ENCODE measurements at places on chromosomes 11 and 22.

GRCh38 chr22:17867160-17867785, 93.0 kb upstream of the BID start:
- DNase-seq = no peak

DNA sequence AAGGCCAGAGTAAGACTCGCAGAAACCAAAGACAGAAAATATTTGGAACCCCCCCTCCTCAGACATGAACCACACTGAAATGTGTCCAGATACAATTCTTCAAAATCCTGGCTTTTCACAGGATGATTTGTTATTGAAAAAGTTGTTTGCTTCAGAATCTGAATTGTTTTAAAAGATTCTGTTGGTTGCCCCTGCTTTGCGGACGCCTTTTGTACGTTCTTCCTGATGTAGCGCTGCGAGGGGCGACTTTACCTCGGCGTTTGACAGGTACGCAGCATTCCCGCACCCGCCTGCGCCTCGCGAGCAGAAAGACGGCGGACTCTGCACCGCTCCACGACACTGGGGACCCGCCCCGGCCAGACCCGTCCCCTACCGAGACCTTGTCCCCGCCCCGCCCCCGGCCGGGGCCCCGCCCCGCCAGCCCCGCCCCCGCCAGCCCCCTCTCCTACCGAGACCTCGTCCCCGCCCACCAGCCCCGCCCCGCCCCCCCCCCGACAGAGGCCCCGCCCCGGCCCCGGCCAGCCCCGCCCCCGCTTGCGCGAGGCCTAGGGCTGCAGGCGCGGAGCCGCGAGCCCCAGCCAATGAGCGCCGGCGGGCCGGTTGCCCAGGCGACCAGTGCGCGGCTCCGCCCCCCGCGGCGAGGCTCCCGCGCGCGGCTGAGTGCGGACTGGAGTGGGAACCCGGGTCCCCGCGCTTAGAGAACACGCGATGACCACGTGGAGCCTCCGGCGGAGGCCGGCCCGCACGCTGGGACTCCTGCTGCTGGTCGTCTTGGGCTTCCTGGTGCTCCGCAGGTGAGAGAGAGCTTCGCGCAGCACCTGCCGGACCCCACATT, at the start of gene GLB1L2:
Gene GLB1L2, plus strand, starts transcription at position 635 of the 835 bp plus-strand sequence. Its CDS starts 74 bp downstream, at position 709.
- no peak for DNase-seq

- DNase-seq = no peak
These were observed 67.9 kb downstream of the ENTHD1 start for GRCh38 chr22:39825661-39826102.

- no peak for DNase-seq
These were observed 4.0 kb downstream of the ARL2 start for GRCh38 chr11:65017937-65018336.

- DNase-seq = no peak
These were observed 8.6 kb downstream of the ALG12 start for GRCh38 chr22:49909476-49910205.

DNA sequence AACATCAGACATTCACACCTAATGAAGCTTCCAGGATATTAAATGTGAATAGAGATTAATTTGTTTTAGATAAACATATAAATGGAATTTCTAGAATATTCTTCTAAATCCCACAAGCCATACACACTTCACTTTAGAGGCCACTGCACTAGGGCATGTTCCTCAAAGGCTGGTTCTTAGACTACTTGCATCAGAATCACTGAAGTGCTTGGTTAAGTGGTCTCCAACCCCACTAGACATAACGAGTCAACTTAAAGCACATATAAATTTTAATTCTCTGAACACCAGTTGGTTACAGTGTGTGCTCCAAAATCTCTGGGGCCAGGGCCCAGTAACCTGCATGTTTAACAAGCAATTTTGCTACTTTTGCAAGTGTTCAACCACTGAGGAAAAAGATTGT, 7.9 kb upstream of the ALKBH8 start:
- DNase-seq = no peak

DNA sequence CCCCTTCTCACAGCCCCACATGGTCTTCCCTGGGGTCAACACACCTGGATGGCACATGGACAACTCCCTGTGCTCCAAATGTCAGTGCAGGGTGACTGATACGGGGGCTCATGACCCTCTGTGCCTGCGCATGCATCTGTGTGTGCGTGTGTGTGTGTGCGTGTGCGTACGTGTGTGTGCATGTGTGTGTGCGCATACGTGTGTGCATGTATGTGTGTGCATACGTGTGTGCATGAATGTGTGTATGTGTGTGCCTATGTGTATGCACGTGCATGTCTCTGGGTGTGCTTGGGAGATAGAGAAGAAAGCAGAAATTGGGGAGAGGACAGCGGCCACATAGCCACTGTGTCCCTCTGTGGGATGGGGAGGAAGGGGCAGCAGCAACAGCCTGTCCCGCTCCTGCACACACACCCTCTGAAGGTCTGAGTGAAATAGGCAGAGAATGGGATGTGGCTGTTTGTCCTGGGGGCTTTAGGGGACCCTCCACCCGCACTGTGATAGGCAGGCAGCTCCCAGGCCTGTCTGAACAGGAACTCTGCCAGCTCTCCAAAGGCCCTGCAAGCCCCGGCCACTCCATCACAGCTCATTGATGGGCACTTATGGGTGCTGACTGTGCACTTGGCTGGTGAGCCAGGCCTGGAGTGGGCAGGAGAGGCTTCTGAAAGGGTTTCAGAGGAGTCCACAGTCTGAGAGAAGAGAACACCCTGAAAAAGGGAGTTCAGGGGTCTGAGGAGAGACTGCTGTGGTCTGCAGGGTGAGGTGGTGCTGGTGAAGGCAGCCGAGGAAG, 28.7 kb upstream of the PICK1 start:
- DNase-seq = no peak

All from SHP77 (cell line).